ENCODE measurements at places on chromosomes 2 and 18.

DNA sequence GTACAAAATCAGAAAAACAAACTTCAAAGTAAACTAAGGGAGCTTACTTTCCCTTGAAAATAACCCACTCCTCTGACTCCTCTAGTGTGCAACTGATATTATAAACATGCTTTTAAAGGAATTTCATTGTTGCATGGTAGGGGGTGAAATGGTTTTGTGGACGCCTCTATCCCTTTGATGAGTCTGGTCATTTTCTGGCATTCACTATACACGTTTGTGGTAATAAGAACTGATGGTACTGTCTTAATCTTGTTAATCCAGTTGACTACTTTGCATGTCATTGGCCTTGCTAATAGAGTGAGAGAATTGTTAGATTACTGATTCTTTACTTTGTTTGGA is 2.8 kb downstream of the INSIG2 start:
- no peak for DNase-seq

DNA sequence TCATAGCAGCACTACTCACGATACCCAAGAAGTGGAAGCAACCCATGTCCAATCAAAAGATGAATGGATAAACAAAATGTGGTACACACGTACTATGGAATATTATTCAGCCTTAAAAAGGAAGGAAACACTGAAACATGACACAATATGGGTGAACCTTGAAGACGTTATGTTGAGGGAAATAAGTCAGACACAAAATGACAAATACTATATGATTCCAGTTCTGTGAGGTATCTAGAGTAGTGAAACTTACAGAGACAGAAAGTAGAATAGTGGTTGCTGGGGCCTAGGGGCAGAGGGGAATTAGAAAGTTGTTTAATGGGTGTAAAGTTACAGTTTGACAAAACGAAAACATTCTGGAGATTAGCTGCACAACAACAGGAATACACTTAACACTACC is 24.7 kb downstream of the TLK1 start:
- no peak for DNase-seq

- DNase-seq: no peak
Measured at GRCh38 chr2:81835321-81836000, 1530.9 kb upstream of the LRRTM1 start.

GRCh38 chr2:232120911-232121310 is 159.4 kb downstream of the DIS3L2 start:
- no peak for DNase-seq

- DNase-seq: no peak
Measured at GRCh38 chr18:77223653-77224052, 26.0 kb upstream of the GALR1 start.

GRCh38 chr2:105553538-105554196 is 154.8 kb upstream of the FHL2 start:
- DNase-seq: no peak

- DNase-seq: no peak
Measured at GRCh38 chr18:48878471-48878870, 72.3 kb downstream of the SMAD7 start.

DNA sequence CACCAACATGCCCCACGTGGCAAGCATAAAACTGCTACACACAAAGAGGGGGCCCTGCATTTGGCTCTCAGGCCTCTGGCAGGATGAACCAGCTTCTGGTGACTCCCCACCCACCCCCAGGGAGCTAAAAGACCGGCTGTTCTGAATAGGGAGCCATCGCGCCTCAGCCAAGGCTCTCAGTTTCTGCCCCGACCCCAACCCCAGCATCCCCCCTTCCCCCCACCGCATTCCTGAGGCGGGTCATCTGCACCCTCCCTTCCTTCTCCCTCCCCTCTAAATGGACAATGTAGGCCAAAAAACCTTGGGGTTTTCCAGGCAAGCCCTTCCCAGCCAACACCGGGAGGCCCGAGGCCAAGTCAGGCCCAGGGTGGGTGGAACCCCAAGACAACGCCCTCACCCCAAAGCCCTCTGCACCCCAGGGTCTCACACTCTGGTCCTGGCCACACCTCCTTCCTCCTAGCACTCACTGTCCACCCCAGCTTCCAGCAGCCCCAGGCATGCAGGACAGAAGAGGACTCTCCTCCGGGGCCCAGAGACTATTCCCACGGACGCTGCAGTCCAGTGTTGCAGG is 5.7 kb downstream of the CYP26B1 start:
- no peak for DNase-seq

DNA sequence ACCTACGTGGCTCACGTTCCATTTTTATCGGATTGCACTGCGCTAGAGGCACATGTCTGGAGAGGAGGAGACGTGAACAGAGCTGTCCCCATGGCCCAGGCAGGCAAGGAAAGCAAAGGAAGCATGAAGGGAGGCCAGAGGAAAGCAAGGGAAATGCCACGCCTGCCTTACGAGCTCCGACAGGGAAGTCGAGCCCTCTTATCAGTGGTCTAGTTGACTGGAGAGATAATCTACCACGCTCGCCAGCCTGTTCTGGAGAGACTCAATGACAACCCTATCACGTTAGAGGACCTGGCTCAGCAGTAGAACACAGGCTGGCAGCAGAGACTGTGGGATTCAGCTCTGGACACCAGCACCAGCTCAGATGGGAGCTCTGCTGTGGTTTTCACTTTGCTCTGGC is 202.6 kb upstream of the ID2 start:
- no peak for DNase-seq

DNA sequence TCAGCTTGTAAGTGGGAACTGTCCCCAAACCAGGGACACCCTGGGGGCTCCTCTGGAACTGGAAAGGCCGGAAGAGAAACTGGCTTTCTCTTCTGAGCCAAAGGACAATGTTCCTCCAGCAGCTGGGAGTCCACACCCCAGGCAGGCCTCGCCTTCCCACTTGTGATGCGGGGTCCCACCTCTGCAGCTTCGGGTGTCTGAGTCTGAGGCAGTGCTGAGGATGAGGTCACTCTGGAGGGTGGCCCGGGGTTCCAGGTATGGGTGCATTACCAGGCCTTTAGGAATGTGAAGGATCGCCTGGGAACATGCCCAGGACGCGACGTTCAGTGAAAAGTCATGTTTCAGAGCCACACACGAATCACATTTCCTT is 18.2 kb upstream of the BOK start:
- no peak for DNase-seq

DNA sequence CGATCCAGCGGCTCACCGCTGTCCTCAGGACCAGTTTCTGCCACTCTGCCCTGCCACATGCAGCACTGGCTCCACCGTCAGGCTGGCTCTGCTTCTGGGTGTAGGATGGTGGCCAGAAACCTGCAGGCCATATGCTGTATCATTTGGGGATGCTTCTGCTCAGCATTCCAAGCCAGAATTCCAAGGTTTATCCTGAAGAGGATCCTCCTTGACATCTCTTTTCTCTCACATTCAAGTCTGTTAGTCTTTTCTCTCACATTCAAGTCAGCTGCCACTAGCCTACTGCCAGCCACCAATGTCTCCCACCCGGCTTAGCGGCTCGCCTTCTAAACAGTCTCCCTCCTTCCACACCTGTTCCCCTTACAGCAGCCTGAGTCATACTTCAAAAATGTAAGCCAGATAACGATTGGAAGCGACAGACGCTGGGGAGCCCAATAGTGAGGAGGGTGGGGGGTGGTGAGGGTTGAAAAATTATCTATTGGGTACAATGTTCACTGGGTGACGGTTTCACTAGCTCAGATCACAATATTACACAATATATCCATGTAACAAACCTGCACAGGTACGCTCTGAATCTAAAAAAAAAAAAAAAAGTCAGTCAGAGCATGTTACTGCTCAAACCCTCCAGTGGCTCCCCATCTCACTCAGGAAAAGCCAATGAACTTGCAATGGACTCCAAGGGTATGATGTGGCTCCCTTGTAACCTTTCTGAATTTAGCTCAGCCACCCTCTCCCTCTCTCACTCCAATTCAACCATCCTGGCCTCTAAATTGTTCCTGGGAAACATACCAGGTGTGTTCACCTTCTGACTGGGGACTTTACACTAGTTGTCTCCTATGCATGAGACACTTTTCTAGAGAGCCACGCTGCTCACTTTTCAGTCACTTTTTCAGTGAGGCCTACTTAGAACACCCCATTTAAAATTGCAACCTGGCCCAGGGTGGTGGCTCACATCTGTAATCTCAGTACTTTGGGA is 38.8 kb upstream of the SP3 start:
- no peak for DNase-seq

DNA sequence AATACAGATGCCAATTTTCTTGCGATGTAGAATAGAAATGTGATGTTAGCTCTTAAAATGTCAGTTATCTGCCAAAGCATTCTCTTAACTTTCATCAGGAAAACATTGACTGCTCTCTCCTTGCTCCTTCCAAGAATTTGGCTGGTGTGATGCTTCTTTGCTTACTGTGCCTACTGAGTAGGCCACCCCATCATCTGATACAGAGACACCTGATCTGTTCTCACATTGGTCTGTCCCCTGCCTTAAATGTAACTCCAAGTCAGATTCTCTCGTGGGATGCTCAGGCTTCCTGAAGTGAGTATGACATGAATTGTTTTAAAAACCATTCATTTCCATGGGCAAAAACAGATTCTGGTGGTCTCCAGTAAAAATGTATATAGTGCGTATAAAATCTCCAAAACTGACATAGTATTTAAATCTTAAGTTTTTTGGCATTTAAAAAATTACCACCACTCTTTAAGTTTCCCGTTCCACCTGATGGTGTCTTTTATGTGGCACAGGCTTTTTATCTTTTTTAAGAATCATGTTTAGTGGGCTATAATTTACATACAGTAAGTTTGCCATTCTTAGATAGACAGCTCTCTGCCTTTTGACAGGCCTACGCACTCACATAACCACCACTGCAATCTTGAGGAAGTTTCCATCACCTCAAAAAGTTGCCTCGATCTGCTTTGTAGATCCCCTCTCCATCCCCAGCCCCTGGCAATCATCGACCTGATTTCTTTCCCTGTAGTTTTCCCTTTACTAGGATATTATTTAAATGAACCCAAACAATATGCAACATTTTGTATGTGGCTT is 36.6 kb downstream of the UBE2F start:
- DNase-seq: no peak

DNA sequence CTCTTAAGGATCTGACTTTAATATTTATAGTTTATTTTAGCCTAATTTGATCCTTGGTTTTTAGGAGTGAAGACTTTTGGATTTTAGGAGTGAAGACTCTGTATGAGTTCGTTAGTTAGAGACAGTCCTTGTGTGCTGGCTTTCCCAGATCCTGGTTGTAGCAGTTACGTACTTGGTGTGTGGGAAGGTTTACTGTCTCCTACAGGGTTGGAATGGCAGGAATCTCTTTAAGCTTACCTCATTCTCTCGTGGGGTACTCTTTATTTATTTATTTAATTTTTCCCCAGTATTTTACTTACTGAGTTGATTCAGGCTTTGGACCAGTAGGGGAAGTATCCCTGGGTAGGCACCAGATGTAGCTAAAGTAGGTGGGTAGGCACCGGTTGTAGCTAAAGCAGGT is 1.8 kb upstream of the CXCR2 start:
- no peak for DNase-seq

GRCh38 chr2:157874997-157875640 is 1.0 kb downstream of the ACVR1 start:
- peak; percentile 4 for DNase-seq

- DNase-seq: no peak
Measured at GRCh38 chr2:62506421-62506750, 391 bp upstream of the TMEM17 start.

GRCh38 chr2:219522111-219523030 is 8.1 kb downstream of the ASIC4 start:
- DNase-seq: no peak

- no peak for DNase-seq
Measured at GRCh38 chr2:105194022-105194675, 47.4 kb upstream of the GPR45 start.

DNA sequence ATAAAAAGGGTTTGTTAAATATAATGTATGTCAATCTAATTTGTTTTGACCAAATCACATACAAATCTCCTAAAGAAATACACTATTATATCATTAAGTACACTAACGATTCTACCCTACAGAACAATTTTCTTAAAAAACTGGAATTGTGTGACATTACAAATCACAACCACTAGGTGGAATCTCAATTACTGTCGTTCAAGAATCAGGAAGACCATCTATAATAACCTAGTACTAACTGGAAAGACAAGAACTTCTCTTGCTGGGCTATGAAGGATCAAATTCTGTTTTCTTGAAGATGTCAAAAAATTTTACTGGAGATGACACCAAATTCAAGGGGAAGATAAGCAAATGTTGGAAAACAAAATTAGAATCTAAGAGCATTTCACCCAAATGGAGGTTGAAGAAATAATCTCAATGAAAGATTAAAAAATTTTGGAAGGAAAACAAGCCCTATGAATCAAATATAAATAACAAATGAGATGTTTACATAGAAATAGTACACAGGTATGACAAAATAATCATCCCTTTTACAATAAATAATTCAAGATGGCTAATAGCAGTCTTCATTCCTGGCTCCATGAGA is 110.9 kb downstream of the STK39 start:
- DNase-seq: no peak

DNA sequence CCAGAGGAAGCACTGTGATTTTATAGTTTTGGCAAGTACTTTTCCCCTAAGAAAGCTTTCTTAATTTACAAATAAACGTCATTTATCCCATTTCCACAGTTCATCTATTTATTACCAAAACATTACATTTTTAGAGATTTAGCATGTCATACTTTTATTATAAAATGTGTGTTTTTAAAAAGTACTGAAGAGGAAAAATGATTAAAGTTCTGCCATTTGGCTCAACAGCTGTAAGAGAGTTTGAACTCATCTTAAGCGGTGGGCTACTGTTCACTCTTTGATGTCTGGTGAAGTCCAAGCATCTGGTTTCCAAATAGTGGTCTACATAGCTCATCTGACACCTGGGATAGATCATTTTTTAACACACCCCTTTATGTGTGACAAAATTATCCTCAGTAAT is 51.3 kb upstream of the TANC1 start:
- DNase-seq: no peak

GRCh38 chr2:100819370-100820272 is at the start of gene NPAS2:
NPAS2 (plus strand) TSS chr2:100820139; CDS start chr2:100904755, 84,616 bp downstream.
- no peak for DNase-seq

DNA sequence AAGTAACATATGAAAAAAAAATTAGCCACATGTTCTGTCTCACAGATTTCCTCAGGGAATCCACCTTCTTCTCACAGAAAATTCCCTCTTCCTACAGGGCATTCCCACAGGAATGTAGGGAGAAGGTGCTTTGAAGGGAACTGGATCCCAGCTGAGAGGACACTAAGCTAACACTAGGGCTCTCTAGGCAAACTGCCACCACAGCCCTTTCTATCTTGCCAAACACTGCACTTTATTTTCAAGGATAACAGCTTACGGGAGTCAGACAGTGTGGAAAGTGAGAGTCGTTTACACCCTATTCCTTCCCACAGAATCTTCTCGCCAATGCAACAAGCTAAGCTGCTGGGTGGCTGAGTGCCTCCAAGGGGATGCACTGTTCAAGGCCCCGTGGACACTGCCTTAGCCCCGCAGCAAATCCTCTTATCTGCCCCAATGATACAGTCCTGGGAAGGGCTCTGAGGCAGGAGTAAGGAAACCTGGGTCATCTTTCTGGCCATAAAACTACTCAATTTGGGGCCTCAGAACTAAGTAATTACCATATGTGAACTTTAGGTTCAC is 76.9 kb downstream of the CCDC93 start:
- DNase-seq: no peak

- DNase-seq: no peak
Measured at GRCh38 chr2:112087346-112088020, 32.4 kb downstream of the TMEM87B start.
